MM.1S (cell line): ENCODE measurements at places on chromosomes 6 and 20.

DNA sequence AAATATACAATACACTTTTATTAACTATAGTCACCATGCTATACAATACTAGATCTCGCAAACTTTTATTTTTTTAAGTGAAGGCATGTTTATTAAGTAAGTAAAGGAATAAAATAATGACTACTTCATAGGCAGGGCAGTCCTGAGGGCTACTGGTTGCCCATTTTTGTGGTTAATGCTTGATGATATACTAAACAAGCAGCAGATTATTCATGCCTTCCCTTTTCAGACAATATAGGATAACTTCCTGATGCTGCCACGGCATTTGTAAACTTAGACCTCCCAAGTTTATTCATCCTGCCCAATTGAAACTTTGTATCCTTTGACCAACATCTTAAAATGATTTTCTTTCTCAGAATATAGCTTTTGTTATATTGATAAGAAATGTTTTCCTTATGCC lies 24.7 kb upstream of the HIVEP1 start:
- no peaks in the 10 kb centered on the region for H3K4me1 ChIP-seq
- H3K27ac ChIP-seq: no peak overlapping the region
- no peaks in the 10 kb centered on the region for H3K36me3 ChIP-seq
- DNase-seq: no peak

DNA sequence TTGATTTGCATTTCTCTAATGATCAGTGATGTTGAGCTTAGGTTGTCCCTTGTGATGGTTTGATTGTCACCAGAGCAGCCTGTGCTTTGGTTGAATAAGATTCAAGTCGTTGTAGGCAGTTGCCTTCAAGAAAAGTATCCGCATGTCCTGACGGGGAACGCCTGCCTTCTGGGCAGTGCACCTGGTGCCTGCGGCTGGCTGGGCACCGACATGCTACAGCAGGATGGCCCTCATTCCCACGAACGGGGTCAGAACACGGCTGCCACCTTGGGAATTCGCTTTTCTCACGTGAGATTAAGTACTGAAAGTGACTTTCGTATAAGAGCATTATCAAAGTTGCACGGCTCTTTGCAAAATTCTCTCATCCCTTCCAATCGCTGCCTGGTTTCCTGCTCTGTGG lies 78.4 kb downstream of the CDH4 start:
- no peaks in the 10 kb centered on the region for H3K36me3 ChIP-seq
- H3K27me3 ChIP-seq: peaks cover 38% of the 10 kb centered on the region
- no peak overlapping the region for H3K4me3 ChIP-seq
- H3K27ac ChIP-seq: no peak overlapping the region

DNA sequence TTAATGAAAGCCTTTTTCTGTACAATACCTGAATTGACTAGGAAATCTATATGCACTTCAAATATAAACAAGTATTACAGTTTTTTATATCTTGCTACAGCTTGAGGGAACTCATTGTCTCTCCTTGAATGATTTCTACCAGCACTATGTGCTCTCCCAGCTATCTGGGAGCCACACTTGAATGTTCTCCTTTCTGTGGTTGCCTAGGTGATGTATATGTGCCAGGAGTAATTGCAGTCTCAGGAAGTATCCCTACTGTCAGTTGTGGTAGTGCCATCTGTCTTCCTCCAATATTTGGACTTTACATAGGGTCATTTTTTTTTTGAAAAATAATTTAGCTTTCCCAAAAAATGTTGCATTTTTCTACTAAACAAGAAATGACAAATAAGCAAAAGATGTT lies 288.0 kb upstream of the PLCB4 start:
- no peaks in the 10 kb centered on the region for H3K4me1 ChIP-seq
- no peaks in the 10 kb centered on the region for H3K36me3 ChIP-seq
- H3K27me3 ChIP-seq: no peaks in the 10 kb centered on the region
- H3K4me3 ChIP-seq: no peak overlapping the region

DNA sequence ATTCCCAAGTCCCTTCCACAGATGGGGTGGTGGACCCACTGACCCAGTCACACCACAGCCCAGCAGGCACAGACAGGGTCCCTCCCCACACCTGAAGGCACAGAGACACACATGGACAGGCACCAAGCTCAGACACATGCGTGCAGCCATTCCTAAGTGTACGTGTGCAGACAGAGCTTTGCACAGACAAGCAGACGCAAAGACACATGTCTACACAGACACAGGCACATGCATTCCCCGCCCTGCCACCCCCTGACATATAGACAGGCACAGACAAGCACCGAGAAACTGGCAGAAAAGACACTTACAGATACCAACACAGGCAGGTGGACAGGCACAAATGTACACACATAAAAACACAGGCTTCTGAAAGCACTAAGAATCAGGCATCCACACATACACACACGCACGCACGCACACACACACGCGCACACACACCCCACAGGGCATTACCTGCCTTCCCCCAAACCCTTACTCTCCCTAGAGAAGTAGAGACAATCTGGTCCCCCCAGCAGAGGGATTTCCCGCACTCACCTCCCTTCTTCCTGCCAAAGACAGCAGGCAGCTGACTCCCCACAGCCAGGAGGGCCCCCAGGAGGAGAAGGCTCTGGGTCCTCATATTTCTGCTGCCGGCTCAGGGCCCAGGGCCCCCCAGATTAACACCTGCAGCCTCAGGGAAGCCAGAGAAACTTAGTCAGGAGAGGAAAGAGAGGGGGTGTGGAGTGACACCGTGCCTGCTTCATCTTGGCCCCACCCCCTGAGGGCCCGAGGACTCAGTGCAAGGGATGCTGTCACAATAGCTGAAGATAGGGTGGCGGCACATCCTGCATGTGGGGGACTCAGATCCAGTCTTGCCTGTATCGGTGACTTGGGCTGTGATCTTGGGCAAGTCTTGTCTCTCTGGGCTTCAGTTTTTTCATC lies at the start of gene WFDC5:
TSS of gene WFDC5 (minus strand) at position 710 of the 921 bp plus-strand sequence. CDS start at position 619, 91 bp downstream.
- no peaks in the 10 kb centered on the region for H3K36me3 ChIP-seq
- no peaks in the 10 kb centered on the region for H3K4me1 ChIP-seq
- H3K27me3 ChIP-seq: no peaks in the 10 kb centered on the region; the same call in 1 of the 2 replicates
- H3K27ac ChIP-seq: no peak within 1 kb of the TSS

- H3K4me1 ChIP-seq: no peaks in the 10 kb centered on the region
- H3K27me3 ChIP-seq: no peaks in the 10 kb centered on the region
- H3K36me3 ChIP-seq: no peaks in the 10 kb centered on the region
- H3K27ac ChIP-seq: no peak overlapping the region
These were observed 58.7 kb downstream of the AGPAT4 start for GRCh38 chr6:161215193-161215592.

DNA sequence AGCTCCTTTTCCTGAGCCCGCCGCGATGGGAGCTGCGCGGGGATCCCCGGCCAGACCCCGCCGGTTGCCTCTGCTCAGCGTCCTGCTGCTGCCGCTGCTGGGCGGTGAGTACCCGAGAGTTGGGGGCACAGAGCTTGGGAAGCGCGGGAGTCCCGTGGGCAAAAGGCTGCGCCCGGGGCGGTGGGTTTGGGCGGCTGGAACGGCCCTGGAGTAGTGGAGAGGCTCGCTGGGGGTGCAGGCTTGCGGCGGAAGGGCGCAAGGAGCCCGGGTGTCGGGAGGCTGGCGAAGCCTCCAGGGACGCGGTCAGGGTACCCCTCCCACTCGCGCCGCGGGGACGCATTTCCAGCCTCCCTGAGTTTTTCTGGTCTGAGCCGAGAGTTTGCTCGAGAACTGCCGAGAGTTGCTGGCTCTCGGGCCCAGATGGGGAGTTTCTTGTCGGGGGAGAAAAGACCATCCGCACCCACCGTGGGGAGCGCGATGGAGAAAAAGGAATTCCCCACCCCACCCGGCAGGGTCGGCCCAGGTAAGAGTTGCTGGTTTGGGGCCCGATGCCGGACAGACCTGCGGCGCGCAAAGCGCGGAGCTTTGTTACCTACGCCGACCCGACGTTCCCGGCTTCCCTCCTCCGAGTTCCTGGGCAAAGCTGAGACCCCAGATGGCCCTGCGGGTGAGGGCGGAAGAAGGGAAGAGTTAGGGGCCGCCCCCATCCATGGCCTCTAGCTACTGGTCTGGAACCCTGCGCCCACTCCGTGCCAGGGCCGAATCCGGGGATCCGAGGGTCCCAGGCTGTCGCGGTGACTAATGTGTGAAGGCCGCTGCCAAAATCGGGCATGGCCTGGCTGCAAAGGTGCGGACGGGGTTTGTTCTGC lies 584 bp downstream of the PTK7 start:
- no peak overlapping the region for H3K27ac ChIP-seq
- no peak for DNase-seq
- H3K4me1 ChIP-seq: peaks cover 10% of the 10 kb centered on the region
- peaks cover 21% of the 10 kb centered on the region for H3K27me3 ChIP-seq
- H3K36me3 ChIP-seq: no peaks in the 10 kb centered on the region
- H3K4me3 ChIP-seq: no peak overlapping the region; the same call in 1 of the 2 replicates

- H3K27ac ChIP-seq: no peak overlapping the region
- no peaks in the 10 kb centered on the region for H3K27me3 ChIP-seq
- no peaks in the 10 kb centered on the region; the same call in 1 of the 2 replicates for H3K36me3 ChIP-seq
- no peak for DNase-seq
These were observed 10.2 kb upstream of the CPNE1 start for GRCh38 chr20:35674921-35675320.

DNA sequence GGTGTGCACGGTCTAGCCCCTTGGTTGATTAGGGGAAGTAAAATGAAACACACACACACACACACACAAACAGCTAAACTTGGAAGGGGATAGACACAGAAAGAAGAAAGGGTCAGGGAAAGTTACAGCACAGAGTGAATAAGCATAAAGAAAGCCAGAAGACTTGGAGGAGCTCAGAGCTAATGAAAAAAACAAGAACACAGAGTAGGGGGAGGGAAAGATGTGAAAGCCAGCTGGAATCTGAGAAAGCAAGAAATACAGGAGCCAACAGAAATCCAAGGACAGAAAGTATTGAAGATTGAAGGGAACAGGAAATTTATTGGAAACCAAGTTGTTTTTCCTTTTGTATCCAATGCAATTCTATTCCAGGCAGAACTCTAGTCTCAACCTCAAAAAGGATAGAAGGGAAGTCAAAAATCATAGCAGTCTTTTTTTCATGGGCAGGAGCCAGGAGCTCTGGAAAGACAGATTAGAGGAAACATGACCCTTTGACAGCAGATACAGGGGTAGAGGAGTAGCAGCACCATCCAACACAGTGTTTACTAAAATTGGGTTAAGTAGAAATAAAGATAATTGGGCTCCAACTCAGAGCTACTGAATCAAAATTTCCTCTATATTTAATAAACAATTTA lies 10.1 kb downstream of the HMGCLL1 start:
- H3K4me3 ChIP-seq: no peak overlapping the region
- no peaks in the 10 kb centered on the region for H3K4me1 ChIP-seq
- no peaks in the 10 kb centered on the region for H3K27me3 ChIP-seq
- no peaks in the 10 kb centered on the region for H3K36me3 ChIP-seq
- no peak overlapping the region for H3K27ac ChIP-seq

DNA sequence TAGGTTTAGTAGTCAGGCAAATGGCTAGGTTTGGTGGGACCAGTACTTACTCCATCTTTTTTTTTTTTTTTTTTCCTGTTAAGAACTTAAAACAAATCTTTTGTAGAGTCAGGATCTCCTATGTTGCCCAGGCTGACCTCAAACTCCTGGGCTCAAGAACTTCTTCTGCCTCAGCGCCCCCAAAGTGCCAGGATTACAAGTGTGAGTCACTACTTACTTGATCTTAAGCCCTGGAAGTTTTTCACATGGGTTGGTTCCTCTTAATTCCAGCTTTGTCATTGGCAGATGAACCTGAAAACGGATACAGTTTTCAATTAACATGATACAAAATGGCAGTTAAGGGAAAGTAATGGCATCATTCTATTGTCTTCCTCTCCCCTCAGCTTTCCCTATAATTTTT lies 179.4 kb upstream of the JAG1 start:
- no peaks in the 10 kb centered on the region for H3K4me1 ChIP-seq
- H3K27ac ChIP-seq: no peak overlapping the region
- H3K36me3 ChIP-seq: no peaks in the 10 kb centered on the region
- no peak overlapping the region for H3K4me3 ChIP-seq
- no peak for DNase-seq

DNA sequence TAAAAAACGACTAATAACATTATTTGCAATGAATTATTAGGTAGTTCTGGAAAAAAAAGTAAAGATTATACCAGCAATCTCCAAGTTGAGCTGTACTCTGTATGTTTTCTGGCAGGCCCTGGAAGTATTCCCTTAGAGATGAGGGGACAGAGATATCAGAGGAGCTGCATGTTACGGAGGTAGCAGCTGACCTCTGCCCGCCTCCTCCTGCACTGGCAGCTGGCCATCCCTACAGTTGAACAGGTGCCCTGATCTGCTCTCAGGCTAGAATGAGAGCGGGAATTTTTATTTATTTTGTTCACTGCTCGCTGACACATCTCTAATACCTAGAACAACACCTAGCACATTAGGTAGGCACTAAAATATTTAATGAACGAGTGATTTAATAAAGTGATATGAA lies 23.1 kb downstream of the FBXL4 start:
- DNase-seq: no peak
- H3K4me3 ChIP-seq: no peak overlapping the region
- H3K27me3 ChIP-seq: no peaks in the 10 kb centered on the region

- H3K4me1 ChIP-seq: no peaks in the 10 kb centered on the region
- no peaks in the 10 kb centered on the region for H3K36me3 ChIP-seq
- no peak overlapping the region for H3K27ac ChIP-seq
- no peak for DNase-seq
- H3K27me3 ChIP-seq: no peaks in the 10 kb centered on the region
These were observed 10.6 kb downstream of the RNF182 start for GRCh38 chr6:13935190-13935880.

DNA sequence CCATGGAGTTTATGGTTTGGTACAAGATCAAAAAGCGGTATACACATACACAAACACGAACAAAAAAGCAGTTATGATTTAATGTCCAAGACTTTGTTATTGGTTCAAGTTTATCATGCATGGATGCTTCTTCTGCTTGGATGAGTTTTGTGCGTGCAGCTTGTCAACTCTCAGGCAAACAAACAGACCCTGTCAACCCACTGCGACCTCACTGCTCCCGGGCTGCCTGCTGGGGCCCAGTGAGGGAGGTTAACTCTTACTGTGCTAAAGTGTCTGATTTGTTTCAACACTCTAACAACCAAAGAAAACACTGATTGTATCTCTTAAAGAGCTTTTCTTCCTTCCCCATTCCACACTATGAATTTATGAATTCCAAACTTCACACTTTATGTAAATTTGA lies 26.8 kb upstream of the DDR1 start:
- H3K36me3 ChIP-seq: no peaks in the 10 kb centered on the region
- DNase-seq: no peak
- H3K4me1 ChIP-seq: no peaks in the 10 kb centered on the region
- 0 out of 2 replicates have a peak, but pooled peaks cover 5% of the 10 kb centered on the region for H3K27me3 ChIP-seq

GRCh38 chr6:38191418-38191817 lies 371.9 kb downstream of the ZFAND3 start:
- H3K27ac ChIP-seq: no peak overlapping the region
- H3K4me3 ChIP-seq: no peak overlapping the region
- DNase-seq: no peak
- H3K27me3 ChIP-seq: no peaks in the 10 kb centered on the region

DNA sequence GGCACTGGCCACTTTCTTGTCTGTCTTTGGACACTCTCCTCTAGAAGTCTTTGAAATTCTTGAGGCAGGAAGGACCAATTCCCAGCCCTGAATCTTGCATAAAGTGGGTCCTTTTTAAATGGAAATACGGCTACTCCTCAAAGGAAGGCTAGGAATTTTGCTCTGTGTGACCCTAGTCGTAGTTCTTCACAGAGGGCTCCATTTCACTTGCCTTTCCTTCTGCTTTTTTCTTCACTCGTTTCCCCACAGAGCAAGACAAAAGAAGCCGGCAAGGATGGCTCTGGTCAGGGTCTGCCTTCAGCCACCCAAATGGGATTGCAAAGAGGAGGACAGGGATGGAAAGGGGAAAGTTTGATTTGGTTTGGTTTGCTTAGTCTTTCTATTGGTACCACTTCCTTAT lies 25.8 kb downstream of the HLA-E start:
- no peak overlapping the region for H3K4me3 ChIP-seq
- H3K36me3 ChIP-seq: no peaks in the 10 kb centered on the region
- peaks cover 21% of the 10 kb centered on the region for H3K4me1 ChIP-seq
- no peak for DNase-seq
- H3K27ac ChIP-seq: no peak overlapping the region
- no peaks in the 10 kb centered on the region for H3K27me3 ChIP-seq
